ENCODE measurements at places on chromosomes 7 and 10. TPM values are rescaled to one million over a fixed set of nuclear protein-coding genes. Genes with fewer than 3 reads are reported as not detected.

GRCh38 chr7:74412056-74412455, 41.6 kb upstream of the GTF2IRD1 start:
- no peak for DNase-seq
- H3K27ac ChIP-seq, result no peak overlapping the region
- no peaks in the 10 kb centered on the region for H3K27me3 ChIP-seq
- H3K4me3 ChIP-seq, result no peak overlapping the region
- no peaks in the 10 kb centered on the region for H3K36me3 ChIP-seq

DNA sequence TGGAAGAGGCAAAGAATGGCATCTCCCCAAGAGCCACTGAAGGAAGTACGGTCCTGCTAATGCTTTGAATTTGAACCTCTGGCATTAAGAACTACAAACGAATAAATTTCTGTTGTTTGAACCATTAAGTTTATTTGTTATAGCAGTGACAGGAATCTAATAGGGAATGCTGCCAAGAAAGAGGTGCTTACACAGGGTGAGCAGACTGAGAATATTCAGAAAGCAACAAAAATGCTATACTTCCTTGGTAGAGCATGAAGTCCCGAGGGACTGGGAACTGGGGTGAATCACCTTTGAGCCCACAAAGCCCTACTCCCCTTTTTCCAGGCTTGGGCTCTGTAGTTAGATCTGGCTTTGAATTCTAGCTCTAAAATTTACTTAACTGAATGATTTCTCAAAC, 45.0 kb downstream of the PANK1 start:
- H3K36me3 ChIP-seq, result no peaks in the 10 kb centered on the region
- no peaks in the 10 kb centered on the region for H3K27me3 ChIP-seq
- H3K27ac ChIP-seq, result no peak overlapping the region
- H3K4me1 ChIP-seq, result no peaks in the 10 kb centered on the region

DNA sequence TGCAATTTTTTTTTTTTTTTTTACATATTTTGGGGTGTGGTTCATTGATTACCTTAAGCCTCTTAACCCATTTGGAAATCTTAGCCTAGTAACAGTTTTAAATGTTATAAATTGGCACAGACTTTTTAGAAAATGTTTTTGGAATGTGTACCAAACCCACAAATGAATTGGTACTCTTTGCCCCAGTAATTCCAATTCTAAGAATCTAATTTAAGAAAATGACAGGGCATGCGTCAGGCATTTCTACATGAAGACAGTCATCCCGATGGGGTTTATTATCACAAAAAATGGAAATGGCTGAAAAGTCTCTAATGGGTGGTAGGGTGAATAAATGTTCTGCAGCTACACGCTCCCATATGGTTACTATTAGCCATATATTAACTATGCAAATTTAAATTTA, 54.9 kb downstream of the ITIH5 start:
- no peaks in the 10 kb centered on the region for H3K27me3 ChIP-seq
- H3K4me3 ChIP-seq, result no peak overlapping the region
- H3K36me3 ChIP-seq, result no peaks in the 10 kb centered on the region
- DNase-seq, result no peak
- no peak overlapping the region for H3K27ac ChIP-seq

GRCh38 chr10:102068216-102068615, 3.1 kb downstream of the HPS6 start:
- H3K36me3 ChIP-seq, result no peaks in the 10 kb centered on the region
- no peaks in the 10 kb centered on the region for H3K27me3 ChIP-seq
- peaks cover 35% of the 10 kb centered on the region for H3K4me1 ChIP-seq
- no peak overlapping the region for H3K27ac ChIP-seq
- H3K4me3 ChIP-seq, result no peak overlapping the region

DNA sequence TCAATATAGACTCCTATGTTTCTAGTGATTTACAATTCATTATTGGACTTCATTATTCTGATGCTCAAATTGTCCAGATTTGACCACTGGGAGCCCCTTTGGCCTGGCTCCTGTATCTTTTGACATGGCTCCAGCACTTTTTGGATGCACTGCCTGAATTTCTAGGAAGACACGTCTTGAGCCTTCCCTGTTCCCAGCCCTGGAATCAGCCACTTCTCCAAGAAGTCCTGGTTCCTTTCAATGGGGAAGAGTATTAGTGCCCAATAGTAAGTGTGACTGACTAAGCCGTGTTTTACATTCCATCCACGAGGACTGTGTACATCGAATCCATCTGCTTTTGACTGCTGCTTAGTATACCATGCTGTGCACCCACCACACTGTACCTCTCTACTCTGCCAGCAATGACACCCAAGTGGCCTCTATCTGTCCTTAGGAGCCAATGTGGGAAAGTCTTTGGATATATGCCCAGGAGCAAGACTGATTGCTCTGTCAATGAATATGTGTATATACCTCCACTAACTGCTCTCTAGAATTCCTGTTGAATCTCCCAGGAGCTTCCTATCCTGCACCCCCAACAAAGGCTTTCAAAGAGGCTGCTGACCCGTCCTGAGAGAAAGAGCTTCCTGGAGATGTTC, 23.2 kb upstream of the NPFFR1 start:
- DNase-seq, result no peak
- no peak overlapping the region for H3K4me3 ChIP-seq
- H3K27ac ChIP-seq, result no peak overlapping the region
- H3K36me3 ChIP-seq, result no peaks in the 10 kb centered on the region

DNA sequence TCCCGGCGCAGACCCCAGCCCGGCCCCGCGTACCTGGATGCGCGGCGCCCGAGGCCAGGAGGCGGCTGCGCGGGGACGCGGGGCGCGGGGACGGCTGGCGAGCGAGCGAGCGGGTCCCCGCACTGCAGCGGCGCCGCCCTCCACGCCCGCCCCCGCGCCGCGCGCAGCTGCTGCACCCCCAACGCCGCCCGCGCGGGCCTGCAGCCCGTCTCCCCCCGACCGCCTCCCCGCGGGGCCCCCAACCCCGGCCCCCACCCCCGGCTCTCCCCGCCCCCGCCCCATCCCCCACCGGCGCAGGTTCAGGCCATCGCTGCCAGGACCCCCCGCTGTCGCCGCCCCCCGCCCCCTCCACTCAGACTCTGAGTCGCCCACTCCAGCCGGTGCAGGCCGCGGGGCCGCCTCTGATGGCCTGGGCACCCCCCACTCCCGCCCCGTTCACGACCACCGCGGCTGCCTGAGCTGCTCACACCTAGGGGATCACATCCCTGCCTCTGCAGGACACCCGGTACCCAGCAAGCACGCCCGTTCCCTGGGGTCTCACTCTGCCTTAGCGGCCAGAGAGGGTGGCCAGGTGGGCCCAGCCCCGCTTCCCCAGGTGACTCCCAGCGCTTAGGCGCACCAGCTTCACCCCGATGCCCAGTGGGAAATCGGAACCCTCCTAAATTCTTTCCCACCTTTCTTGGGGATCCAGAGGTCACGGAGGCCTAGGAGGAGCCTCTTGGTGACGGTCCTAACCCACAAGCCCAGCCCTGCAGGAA, 13.9 kb upstream of the DNAAF5 start:
- H3K27me3 ChIP-seq, result no peaks in the 10 kb centered on the region
- H3K4me1 ChIP-seq, result peaks cover 6% of the 10 kb centered on the region
- no peak overlapping the region for H3K27ac ChIP-seq

DNA sequence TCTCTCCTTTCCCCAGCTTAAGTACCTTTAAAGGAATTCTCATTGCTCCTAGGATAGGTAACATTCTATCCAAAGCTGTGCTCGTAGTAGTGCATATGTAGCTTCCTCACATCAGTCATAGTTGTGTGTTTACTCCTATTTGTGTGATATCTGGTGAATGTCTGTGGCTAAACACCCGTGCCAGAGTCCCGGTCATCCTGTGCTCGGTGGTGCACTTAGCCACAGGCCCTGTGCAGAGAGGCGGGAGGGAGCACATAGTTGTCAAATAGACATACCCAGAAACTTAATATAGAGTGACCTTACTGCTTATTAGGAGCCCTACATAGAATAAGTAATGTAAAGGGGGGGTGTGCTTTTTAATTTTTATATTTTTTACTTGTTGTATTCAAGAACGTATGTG, 76.6 kb downstream of the RBM33 start:
- H3K4me3 ChIP-seq, result no peak overlapping the region
- H3K36me3 ChIP-seq, result no peaks in the 10 kb centered on the region
- no peak overlapping the region for H3K27ac ChIP-seq
- H3K4me1 ChIP-seq, result peaks cover 9% of the 10 kb centered on the region
- no peaks in the 10 kb centered on the region for H3K27me3 ChIP-seq
- DNase-seq, result no peak

DNA sequence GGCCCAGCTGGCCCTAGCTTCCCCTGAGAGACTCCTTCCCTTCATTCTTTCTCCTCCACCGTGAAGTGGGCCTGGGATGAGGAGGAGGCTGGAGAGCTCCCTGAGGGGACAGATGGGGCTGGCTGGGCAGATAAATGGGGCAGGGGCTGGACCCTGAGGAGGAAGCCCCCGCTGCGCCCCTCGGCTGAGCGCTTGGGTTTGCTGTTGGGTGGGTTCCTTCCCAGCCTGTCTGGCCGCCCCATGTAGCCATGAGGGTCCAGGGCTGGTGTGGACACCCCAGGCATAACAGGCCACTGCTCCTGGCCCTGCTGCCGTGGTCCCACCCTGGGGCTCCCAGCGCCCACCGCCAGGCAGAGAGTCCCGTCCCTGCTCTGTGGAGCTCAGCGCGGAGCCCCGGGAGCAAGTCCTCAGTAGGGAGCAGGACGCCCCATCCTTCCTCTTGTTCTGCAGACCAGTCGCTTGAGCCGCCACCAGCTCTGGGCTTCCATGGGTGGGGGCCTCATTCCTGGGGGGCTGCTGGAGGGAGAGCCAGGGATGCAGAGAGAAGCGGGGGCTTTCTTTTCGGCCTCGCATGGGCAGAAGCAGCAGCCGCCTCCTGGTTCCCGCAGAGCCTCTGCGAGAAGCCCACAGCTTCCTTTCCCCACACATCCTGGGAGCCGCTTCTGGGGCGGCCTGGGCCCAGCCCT, 266.4 kb upstream of the TCERG1L start:
- no peak overlapping the region for H3K4me3 ChIP-seq
- H3K27me3 ChIP-seq, result no peaks in the 10 kb centered on the region
- H3K27ac ChIP-seq, result no peak overlapping the region
- H3K4me1 ChIP-seq, result no peaks in the 10 kb centered on the region
- no peaks in the 10 kb centered on the region for H3K36me3 ChIP-seq

DNA sequence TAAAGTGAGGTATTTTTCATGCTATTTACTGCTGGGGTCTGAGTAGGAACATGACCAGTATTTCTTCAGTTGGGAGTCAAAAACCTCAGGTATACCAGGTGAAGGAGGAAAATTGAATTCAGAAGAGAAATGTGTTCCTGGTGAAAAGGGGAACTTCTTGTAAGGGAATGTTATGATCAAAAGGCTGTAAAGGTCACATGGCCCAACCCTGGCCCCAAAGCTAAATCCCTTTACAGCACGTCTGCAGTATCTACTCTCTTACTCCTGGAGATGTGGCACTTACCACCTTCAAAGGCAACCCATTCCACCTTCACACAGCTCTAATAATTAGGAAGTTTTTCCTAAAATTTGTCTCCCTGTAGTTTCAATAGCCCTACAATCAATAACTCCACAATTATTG, 15.2 kb downstream of the PIK3AP1 start:
- H3K4me3 ChIP-seq, result no peak overlapping the region
- H3K4me1 ChIP-seq, result no peaks in the 10 kb centered on the region
- no peak for DNase-seq
- no peak overlapping the region for H3K27ac ChIP-seq
- no peaks in the 10 kb centered on the region for H3K27me3 ChIP-seq
- peaks cover 2% of the 10 kb centered on the region for H3K36me3 ChIP-seq

DNA sequence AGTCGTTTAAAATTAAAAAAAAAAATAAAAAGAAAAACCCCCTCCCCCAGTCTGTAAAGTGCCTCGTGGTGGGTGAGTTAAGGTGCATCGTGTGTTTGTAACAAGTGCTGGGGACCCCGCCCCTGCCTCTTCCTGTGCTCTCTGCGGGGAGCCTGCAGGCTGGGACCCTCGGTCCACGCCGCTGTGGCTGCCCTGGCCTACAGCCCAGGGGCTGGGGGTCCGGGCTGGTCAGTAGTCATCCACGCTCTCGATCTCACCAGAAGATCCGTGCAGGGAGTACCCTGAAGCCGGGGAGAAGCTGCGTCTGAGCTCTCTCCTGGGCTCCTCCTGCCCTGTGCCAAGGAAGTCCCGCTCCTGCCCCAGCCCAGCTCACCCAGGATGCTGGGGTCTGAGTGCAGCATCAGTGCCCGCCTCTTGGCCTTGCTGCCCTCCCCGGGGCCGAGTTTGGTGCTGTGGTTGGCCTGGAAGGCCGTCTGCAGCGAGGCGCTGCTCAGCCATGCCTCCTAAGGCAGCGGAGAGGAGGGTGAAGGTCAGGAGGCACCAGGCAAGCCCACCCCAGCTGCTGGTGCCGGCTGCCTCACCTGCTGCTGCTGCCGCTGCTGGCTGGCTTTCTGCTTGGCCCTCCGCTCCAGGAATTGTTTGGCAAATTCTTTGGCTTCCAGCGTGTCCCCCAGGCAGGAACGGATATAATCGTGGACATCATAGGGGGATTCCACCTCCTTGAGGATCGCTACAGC, 8.1 kb downstream of the GNB2 start:
- H3K27ac ChIP-seq, result no peak overlapping the region
- H3K27me3 ChIP-seq, result no peaks in the 10 kb centered on the region
- no peak overlapping the region for H3K4me3 ChIP-seq
- H3K4me1 ChIP-seq, result no peaks in the 10 kb centered on the region

DNA sequence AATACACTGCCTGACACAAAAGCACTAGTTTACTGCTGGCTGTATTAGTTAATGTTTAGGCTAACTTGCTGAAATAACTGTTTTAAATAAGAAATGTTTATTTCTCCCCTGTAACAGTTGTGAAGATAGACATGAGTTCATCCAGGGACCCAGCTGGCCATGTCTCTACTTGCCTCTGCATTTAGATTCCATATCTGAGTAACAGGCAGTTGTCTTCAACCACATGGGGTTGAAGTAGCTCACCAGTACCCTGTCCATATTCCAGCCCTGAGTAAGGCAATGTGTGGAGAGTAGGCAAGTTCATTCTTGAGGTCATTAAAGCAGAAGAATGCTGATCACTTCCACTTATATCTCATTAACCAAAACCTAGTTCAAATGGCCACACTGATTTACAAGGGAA, 31.1 kb upstream of the RSBN1L start:
- no peaks in the 10 kb centered on the region for H3K36me3 ChIP-seq
- no peak overlapping the region for H3K4me3 ChIP-seq
- no peaks in the 10 kb centered on the region for H3K27me3 ChIP-seq
- H3K27ac ChIP-seq, result no peak overlapping the region
- DNase-seq, result no peak

DNA sequence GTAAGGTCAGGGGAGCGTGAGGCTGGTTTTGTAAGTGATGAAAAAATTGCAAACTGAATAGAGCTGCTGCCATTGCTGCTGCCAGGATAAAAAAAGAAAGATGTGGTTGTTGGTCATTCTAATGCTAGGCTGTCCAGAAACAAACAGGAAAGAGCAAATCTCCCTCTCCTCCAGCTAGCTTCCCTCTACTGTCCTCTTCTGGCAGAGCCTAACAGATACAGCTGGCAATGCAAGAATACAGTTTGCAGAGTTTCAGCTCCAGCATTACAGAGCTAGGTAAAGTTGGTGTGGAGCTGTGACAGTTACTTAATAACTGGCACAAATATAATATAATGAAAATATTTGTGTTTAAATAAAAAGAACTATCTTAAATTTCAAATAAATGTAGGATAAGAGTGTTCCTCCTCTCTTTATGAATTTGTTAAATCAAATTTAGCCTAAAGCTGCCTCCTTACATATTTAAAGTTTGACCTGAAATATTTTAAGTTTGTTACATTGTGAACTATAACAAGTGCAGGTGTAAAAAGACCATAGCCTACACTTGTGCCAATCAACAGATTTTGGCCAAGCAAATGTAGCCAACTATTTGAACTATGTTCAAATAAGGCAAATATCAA, 407.7 kb downstream of the SH2D4B start:
- no peaks in the 10 kb centered on the region for H3K4me1 ChIP-seq
- no peak for DNase-seq

Gene MOGAT3
- total RNA-seq, result not detected

Gene STOX1
- total RNA-seq, result 2.1 TPM

Gene COL1A2
- 107 TPM for total RNA-seq

Gene NRAP
- not detected for total RNA-seq

Gene C10orf53
- total RNA-seq, result not detected

Gene FLNC
- 1.8 TPM for total RNA-seq

Gene ANLN
- 1.6 TPM for total RNA-seq
